Fibroblast of upper back skin (primary cell): ENCODE measurements at places on chromosomes 13 and 19.
A peak's percentile ranks its signal among the peaks of the same experiment; 100 is the strongest.

DNA sequence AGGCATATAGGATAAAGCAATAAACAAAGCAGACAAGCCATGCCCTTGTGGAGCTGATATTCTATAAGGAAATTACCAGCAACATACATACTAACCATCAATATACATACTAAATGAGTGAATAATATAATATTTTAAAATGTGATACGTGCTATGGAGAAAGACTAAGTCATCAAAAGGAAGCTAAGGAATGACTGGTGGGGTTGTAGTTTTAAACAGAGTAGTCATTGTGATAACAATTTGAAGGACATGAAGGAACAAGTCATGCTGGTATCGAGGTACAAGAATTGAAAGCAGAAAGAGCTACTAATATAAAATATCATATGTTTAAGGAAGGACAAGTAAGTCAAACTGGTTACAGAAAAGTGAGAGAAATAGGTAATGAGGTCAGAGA lies 894.9 kb upstream of the PCDH9 start:
- no peak for DNase-seq

DNA sequence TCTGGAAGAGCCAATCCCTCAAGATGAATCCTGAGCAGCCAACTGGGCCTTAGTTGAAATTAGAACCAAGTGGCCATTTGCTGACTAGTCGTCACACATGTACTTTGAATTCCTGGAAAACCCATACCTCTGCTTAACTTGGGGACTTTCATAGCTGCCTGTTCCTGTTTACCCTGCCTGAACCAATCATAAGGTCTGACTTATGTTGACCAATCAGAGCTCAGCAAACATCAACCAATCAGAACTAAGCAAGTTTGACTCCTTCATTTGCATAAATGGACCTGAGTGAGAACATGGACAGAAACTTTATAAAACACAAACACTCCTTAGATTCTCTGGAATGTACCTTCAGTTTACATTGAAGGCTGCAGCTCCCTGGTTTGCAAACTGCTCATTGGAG lies 50.8 kb downstream of the LATS2 start:
- DNase-seq: no peak

GRCh38 chr13:79406597-79406908 lies 498 bp upstream of the RBM26 start:
- DNase-seq: no peak

GRCh38 chr13:27236478-27236877 lies 14.9 kb upstream of the RPL21 start:
- DNase-seq: no peak

DNA sequence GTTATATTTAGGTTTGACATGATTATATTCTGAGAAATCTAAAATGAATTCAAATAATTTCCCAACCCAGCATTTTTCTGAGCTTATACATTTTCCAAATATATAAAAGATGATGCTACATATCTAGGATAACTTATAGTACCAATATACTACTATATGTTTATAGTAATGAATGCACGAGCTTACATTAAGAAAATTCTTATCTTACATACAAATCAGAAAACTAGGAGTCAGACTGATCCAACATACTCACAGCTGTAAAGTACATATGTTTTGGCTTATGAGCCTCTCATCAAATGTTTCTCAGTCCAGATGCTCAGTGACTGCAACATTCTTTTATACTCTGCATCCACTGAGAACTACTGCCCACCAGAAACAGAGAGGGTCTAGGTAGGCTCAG lies 491.3 kb upstream of the KLF12 start:
- peak; percentile 61 for DNase-seq

- peak; percentile 11 for DNase-seq
Measured at GRCh38 chr19:6412447-6413091, 12.0 kb downstream of the KHSRP start.

GRCh38 chr13:109869312-109870237 lies 83.2 kb upstream of the IRS2 start:
- peak; percentile 75 for DNase-seq
